ENCODE measurements at places on chromosomes 3 and 15.

DNA sequence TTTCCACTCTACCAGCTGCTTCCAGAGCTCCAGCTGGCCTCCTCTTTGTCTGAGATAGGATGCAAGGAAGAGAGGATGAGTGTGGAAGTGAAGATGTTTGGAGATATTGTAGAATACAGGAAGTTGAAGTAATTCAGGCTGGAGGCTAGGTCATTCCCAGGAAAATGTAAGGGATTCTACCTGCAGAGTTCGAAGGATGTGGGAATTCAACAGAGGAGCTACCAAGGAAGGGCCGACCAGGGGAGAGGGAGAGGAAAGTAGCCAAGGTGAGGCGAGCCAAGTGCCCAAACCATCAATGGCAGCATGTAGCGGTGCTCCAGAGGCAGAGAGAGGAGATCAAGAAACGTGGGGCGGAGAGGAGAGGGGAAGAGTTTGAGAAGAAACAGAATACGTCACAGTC is 49.0 kb upstream of the EPHB3 start:
- DNase-seq, result no peak

GRCh38 chr15:26631894-26632293 is 141.0 kb downstream of the GABRB3 start:
- DNase-seq, result no peak

DNA sequence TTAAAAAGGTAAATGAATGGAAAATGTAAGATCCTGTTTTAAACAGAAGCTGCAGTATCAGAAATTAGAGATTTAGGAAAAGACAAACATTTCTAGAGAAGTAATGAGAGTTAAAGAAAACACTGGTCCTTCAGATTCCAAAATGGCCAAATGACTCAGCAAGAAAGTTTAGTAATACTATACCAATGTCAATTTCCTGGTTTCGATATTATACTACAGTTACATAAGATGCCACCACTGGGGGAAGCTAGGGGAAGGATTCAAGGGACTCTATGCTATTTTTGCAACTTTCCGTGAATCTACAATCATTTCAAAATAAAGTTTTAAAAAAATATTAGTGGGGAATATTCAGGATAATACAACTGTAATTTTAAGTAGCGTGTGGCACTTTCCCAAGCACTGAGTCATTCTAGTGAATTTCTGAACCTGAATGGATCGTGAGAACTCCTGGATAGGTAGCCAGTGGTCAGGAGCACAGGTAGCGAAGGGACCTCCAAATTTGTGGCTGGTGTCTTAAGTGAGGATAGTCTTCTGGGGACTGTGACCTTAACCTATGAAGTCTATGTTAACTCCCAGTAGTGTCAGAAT is 37.6 kb downstream of the TMCC1 start:
- no peak for DNase-seq

DNA sequence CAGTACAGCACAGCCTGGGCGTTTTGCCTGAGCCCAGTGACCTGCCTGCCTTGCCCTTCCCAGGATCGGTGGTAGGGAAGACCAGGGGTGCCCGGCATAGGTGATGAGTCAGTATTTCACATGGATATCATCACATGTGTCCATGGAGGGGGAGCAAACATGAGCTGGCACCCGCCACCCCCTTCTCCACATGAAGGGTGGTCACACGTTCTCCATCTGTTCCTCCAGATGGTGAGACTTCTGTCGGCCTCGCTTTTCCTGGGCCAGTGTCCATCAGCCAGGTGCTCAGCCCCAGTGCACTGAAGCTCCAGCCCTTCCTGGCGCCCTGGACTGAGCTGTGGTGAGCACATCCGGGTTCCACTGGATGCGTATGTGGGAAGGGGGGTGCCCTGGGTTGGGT is 208.4 kb downstream of the UBE3A start:
- DNase-seq, result no peak

- no peak for DNase-seq
Measured at GRCh38 chr3:193052354-193053045, 134.8 kb upstream of the MB21D2 start.

- no peak for DNase-seq
Measured at GRCh38 chr3:123396171-123397049, 52.5 kb downstream of the ADCY5 start.

DNA sequence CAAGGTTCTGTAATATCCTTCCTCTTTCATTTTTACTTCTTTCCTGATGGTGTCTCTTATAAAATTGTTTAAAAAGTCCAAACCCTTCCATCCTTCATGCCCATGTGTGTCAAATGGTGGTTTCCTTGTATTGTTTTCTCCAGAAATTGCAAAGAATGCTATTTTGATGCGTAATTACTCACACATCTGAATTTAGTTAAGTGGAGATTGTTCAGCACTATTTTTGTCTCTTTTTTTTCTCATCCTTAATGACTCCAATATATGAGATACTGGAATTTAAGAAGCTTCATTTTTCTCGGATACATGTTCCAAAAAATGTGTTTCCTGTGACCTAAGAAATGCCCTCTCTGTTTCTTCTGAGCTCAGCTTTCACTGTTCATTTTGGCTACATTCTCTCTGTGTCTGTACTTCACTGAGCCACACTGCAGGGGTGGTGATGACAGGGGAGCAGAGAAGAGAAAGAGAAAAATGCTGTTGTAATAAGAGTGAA is 799.8 kb downstream of the DIPK2A start:
- no peak for DNase-seq

- DNase-seq, result no peak
Measured at GRCh38 chr3:31622636-31623288, 90.0 kb downstream of the STT3B start.

DNA sequence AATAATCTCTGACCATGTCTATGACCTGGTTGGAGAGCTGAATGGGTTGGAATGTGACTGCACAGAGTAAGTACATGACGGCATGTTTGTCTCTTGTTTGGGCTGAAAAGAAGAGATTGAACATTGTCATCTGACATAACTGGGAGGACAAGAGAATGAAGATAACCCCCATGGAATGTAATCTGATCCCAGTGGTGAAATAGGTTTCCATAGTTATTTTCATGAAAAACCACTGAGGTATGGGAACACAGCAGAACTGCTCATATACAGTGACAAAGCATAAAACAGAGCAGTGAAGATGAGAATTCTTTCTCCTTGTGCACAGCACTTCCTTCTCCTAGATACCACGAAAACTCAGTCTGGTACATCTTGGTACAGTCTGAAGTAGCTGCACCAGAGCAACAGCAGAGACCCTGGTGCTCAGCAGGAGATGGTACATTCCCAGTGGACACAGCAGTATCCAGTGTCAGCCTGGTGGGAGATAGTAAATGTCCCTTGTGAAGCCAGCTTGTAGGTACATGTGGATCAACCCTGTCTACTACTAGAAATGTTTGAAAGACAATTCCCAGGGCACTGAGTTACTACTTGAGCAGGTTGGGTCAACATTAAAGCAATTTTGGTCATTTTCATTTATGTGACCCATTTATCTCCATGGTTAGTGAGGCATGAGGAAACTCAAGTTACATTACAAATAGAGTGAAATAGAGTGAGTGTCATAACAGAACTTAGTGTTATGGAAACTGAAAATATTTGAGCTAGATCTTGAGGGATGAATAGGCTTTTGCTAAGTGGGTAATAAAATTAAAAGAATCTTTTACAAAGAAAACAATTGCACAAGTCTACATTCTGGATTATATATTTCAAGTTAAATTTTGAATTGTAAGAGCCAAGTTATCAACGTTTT is 178.3 kb downstream of the SUCNR1 start:
- DNase-seq, result no peak

GRCh38 chr3:186024210-186024609 is 84.7 kb downstream of the ETV5 start:
- no peak for DNase-seq

DNA sequence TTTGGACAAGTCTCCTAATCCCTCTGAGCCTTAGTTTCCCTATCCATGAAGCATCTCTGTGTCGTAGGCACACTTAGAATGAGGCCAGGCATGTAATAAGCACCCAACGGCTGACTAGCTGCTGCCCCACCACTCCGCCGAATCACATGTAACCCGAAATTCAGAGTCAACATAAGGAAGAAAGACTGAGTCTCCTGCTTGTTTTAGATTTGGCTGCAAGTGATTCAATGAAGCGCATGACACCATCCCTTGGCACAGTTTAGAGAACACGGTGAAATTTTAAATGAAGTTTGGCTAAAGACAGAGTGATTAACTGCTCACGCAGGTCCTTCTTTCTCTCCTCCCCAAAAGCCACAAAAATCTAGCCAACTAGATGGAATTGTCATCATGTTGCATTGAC is 279.2 kb downstream of the TLE3 start:
- no peak for DNase-seq

GRCh38 chr3:73385568-73385967 is 239.2 kb downstream of the PDZRN3 start:
- no peak for DNase-seq

DNA sequence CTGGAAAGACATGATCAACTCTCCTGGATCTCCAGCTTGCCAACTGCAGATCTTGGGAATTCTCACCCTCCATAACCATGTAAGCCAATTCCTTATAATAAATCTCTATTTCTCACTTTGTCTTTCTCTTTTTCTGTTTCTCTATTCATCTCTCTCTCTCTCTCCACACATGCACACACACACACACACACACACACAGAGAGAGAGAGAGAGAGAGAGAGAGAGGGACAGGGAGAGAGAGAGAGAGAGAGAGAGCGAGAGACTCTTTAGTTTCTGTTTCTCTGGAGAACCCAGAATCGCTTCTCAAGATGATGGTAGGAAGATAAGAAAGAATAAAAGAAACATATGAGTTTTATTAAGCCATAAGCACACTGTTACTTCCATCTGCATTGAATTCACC is 111.9 kb downstream of the BCHE start:
- no peak for DNase-seq

- DNase-seq, result no peak
Measured at GRCh38 chr3:194042927-194043326, 93.0 kb upstream of the HES1 start.

- no peak for DNase-seq
Measured at GRCh38 chr15:85479071-85479647, 98.8 kb downstream of the AKAP13 start.

- no peak for DNase-seq
Measured at GRCh38 chr3:189094539-189094938, 77.2 kb upstream of the TPRG1 start.

DNA sequence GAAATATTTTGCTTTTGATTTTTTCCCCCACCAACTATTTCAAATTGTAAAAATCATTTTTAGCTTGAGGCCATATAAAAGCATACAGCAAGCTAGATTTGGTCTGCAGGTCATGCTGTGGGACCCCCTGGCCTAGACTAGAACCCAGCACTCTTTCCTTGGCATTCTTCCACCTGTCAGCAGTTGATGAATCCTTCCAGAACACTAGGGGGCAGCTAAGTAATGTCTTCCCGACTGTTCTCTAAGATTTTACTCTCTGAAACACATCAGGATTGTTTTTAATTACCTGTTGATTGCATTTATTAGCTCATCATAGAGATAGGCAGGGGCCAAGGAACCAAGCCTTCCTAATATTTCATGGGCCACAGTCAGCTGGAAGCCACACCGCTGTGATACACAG is 174.5 kb downstream of the CACNA1D start:
- no peak for DNase-seq

DNA sequence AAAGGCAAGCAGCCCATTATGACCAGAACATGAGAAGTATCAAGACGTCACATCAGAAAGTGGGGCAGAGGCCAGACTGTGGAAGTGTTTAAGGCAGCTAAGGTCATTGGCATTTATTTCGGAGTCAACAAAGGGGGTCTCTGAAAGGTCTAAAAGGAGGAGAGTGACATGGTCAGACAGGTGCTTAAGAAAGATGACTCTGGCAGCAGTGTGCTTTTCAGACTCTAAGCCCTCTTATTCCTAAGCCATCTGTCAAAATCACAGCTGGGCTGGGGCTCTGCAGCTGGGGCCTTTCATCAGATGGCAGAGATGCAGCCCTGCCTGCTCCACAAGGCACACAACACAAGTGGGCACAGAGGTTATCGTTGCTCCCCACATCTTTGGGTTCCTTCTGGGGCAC is 14.0 kb downstream of the FBXL22 start:
- DNase-seq, result no peak

GRCh38 chr15:31977138-31977537 is 53.2 kb upstream of the CHRNA7 start:
- no peak for DNase-seq

DNA sequence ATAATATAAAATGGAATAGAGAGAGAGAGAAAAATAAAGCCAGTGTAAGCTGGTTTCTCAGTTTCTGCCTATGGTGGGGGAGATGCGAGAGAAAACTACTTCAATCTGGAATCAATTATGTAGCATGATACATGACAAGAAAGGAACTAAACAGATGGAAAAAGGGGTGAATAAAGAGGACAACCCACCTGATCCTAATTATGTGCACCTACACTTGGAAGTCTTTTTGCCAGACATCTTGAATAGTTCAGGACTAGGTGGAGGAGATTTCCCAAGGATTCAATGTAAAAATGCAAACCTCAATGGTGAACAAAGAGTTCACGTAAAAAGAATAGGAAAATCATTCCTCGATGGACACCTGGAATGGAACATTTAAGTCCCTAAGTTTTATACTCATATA is 524.4 kb upstream of the RGMA start:
- DNase-seq, result no peak

DNA sequence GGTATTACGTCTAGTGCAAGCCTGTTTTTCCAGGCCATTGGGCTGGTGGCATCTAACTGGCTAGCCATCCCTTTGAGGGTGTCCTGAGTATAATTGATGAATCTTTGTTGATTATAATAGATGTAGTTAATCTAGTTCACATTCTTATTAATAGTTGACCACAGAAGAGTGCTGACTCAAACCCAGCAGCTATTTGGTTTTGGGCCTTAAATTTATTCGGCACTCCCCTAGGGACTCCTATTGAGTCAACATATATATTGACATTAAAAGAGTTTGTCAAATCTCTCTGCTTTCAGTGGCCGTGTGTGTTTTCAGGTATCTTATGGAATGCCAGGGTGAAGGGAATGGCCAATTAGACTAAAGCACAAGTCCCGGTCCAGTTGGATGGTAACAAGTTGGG is 19.7 kb downstream of the ARL8B start:
- no peak for DNase-seq

GRCh38 chr3:24678021-24678420 is 183.4 kb upstream of the THRB start:
- no peak for DNase-seq

GRCh38 chr3:56365905-56366640 is 102.2 kb downstream of the ERC2 start:
- DNase-seq, result no peak

DNA sequence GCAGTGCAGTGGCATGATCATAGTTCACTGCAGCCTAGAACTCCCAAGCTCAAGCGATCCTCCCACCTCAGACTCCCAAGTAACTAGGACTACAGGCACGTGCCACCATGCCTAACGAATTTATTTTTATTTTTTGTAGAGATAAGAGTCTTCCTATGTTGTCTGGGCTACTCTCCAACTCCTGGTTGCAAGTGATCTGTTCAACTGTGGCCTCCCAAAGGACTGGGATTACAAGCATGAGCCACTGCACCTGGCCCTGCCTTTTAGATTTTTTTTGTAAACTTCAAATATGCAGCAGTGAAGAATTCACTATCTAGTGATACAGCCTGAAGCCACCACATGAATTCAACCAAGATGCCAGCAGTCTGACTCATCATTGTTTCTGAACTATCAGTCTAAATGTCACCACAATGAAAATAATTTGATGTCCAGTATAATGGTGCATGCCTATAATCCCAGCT is 32.7 kb downstream of the UBXN7 start:
- no peak for DNase-seq

GRCh38 chr15:88493844-88494243 is 26.3 kb downstream of the MRPS11 start:
- DNase-seq, result no peak
